H7 (cell line): ENCODE measurements at places on chromosomes 2 and 18. TPM values are rescaled to one million over a fixed set of nuclear protein-coding genes. Genes with fewer than 3 reads are reported as not detected.

The ACVR1C gene
- 0.14 and 1.0 TPM in 2 replicates for total RNA-seq

GRCh38 chr2:174666312-174666711, 68.7 kb upstream of the WIPF1 start:
- DNase-seq, result no peak

DNA sequence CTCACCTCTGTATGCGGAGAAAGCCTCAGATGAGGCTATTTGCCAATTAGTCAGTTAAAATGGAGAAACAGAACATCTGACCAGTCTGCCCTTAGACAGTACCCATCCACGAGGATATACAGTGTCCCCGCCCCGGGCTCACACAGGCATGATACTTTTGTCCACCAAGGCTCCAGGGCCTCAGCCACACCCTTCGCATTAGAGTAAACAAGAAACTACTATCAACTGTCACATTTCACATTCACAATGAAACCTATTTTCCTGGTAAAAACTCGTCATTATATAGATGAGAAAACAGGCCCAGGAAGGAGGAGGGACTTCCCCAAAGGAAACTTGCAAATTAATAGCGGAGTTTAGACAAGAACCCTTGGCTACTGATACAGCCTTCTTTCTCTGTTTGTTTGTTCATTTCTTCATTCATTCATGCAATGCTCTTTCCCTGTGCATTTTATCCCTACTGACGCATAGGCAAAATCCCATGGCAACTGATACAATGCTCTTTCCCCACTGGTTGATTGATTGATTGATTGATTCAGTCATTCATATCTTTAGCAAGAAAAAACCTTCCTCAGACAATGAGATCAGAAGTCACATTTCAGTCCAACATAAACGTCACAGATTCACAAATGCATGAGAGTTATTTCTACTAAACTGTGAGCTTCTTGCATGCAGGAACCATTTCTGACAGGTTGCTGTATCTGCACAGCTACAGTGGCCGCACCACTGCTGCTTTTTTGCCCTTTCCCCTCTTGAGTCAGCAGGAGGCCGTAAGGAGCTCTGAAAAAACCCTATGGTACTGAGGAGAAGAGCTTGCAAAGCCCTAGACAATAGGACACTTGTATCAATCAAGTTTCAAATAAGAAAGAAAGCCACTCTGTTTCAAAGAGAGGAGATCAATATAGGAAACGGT, 777.1 kb downstream of the RNF144A start:
- DNase-seq, result no peak

The SCN2A gene
- total RNA-seq, result under 0.01 TPM in 1 of 2 replicates, not detected in the other

- no peak for DNase-seq
Observed at GRCh38 chr18:55302167-55302833, 285.7 kb downstream of the TCF4 start.

DNA sequence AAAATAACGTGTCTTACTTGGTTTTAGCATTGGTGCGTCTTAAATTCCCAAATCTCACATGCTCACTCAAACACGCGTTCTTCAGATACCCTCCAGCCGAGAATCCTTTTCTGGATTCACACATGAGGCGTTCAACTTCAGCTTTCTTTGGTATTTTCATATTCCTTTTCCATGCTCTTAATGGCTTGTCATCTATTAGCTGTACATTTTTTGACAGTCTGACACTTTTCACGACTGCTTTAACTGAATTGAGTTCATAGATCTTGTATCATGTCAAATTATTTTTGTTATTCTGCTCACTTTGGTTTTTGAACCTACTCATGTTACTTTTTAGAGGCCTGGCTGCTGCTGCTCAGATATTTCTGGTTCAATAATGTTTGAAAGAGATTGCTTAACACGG, 59.0 kb downstream of the INPP5D start:
- no peak for DNase-seq

The FAM228A gene
- 0.14 and 0.18 TPM in 2 replicates for total RNA-seq

DNA sequence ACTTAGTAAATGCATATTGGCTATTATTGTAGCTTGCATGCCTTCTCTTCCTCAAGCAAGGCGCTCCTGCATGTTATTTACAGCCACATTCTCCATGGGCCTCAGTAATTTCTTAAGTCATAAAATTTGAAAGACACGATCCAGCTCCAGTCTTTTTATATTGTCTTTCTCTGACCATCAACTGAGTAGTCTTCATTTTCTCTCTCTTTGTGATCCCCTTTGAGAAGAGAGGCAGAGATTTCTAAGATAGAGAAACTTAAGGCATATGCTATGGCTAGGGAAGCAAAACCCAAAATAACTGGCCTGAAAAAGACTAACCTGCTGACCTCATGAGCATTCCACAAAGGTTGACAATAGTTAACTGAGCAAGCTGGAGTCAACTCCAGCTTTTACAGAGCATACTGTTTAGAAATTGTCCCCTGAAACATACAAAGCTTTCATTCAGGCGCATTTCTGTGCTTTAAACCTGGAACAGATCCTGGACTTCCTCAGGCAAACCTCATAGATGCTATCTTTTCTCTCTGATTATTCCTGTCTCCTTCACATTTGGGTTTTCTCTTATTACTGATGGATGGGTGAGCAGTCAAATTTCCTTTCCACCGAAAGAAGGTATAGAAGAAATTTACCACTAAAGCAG, 4.6 kb downstream of the DPP4 start:
- no peak for DNase-seq

GRCh38 chr2:234708091-234708683, 211.3 kb upstream of the ARL4C start:
- peak; percentile 58 for DNase-seq

DNA sequence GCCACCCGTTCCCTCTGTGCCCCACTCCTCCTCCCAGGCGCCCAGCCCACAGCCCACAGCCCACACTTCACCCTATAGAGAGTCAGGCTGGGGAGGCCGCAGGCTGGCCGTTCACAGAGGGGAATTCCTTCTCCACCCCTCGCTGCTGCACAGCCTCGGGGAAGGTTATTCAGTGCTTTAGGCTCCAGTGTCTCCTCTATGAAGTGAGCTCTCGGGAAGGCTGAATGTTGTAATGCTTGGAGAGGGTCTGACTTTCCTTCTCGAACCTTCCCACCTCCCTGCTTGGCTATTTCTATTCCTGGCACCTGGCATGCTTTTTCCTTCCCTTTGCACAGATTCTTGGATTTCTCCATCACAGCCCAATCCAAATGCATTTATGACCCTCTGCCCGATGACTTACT, 62.5 kb upstream of the SMAD7 start:
- peak; percentile 59 for DNase-seq

The LINC00305 gene
- not detected in 2 replicates for total RNA-seq

The ZBTB14 gene
- total RNA-seq, result 15.1 and 19.9 TPM in 2 replicates

The HSPE1 gene
- 208 and 213 TPM in 2 replicates for total RNA-seq

The C1QL2 gene
- total RNA-seq, result 0.28 and 0.59 TPM in 2 replicates

The SLC5A7 gene
- total RNA-seq, result 0.03 TPM in 1 of 2 replicates, not detected in the other

The DYSF gene
- total RNA-seq, result 7.4 and 9.5 TPM in 2 replicates

The CD8B gene
- total RNA-seq, result 0.37 and 0.66 TPM in 2 replicates

GRCh38 chr2:214465363-214466146, 54.7 kb downstream of the VWC2L start:
- DNase-seq, result no peak

DNA sequence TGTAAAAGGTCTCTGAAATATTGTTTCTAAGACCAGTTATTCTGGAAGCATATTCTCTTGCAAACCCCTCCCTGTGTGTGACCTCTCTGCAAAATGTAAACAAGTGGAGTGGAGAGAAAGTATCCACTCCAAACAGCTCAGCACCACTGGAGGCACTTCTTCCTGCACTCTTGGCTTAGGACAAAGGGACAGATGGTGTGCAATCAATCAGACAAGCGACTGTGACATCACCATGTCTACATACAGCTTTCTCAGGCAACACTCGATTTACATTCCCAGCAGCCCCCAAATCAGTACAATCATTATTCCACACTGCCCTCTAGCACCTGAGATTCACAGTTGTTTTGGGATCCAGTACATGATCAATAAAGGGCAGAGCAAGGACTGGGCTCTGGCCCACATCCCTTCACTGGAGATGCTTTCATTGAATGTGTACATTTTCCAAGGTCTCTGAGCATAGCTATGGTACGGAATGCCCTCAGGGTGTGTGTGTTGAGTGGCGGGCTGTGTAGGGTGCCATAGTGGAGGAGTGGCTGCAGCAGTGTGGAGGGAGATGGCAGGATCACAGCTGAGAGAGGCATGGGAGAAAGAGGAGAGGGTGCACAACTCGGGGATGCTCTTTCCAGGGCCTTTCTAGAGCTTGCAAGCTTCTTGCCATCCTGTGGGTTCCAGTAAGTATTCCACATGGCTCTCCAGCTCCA, 311.8 kb upstream of the ST6GAL2 start:
- DNase-seq, result no peak

DNA sequence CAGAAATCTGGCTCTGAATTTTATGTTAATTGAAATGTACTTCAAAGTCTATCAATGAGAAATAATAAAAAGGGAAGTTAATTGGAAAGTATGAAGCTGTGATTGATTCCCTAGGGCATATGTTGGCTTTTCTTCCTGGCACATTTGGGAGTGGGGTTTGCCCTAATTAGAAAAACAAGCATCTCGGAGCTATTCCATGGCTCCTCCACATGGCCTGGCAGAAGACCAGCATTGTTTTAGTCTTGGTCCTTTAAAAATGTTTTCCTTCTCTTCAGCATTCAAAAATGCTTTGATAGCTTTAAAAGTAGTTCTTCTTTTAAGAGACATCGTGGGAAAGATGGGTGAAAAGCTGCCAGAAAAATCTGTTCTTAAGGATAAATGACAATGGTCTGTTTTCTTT, 445.5 kb upstream of the PKDCC start:
- no peak for DNase-seq

DNA sequence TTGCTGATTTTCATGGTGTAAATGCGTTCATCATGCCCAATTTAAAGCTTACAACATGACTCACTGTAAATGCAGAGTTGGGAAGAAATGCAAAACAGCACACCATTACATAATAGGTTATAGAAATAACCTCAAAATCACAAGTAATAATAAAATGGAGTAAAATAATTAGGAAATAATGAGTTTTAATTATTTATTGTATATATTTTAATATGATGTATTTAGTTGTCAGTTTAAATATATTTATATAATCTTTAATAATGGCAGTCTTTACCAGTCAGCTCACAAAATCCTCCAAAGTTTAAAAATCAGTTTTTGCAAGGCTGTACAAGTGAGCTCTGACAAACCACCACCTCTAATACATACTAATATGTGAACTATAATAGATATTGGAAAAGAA, 180.2 kb downstream of the RND3 start:
- DNase-seq, result no peak

DNA sequence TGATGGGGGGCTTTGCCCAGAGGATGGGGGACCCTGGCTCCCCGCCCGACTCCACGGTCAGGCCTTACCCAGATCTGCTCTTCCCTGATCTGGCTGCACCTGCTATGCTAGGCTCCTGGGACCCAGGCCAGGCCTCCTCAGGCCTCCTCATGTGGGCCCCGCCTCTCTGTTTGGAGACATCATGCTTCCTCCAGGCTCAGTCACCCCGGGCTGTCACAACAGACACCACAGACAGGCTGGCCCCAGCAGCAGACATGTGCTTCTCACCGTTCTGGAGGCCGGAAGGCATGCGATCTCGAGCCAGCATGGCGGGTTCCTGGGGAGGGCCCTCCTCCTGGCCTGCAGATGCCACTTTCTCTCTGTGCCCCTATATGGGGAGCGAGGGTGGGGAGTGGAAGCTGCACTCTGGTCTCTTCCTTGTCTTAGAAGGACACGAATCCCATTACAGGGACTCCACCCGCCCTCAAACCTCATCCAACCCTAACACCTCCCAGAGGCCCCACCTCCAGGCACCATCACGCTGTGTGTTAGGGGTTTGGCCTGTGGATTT, 10.8 kb upstream of the NEU4 start:
- DNase-seq, result no peak

DNA sequence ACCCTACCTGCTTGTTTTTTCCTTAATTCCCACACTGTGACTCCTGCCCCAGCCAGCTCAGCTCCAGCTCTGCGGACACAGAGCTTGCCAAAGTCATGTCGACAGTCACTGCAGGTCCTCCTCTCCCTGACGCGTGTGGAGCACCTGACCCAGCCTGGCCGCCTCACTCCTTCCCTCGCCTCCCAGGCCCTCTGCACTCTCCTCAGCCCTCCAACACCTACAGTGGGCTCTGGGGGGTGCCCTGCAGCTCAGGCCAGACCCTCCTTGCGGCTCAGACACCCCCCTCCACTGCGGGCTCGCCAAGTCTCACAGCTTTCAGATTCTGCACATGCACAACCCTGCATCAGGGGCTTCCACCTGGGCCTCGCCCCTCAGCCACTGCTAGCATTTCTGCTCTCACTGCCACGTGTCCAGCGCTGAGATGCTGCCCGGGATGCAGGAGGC, 68.3 kb downstream of the NDUFA10 start:
- peak; percentile 41 for DNase-seq

DNA sequence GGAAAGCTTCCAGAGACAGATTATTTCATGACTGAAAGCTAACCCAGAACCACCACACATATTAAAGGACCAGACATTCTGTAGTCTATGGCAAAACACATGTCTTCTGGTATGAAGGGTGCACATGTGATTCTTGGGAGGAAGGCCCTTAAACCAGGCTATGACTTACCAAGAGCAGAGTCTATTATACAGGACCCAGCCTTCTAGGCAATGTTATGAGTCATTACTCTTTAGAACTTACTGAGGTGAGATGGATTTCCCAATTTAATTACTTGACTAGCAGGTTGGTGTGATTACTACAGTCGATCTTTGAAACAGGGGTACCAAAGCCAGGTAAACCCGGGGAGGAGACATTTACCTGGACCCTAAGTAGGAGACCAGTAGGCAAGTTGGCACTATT, 350.8 kb downstream of the TRIB2 start:
- DNase-seq, result no peak

The CNGA3 gene
- total RNA-seq, result 0.10 TPM in 1 of 2 replicates, not detected in the other

DNA sequence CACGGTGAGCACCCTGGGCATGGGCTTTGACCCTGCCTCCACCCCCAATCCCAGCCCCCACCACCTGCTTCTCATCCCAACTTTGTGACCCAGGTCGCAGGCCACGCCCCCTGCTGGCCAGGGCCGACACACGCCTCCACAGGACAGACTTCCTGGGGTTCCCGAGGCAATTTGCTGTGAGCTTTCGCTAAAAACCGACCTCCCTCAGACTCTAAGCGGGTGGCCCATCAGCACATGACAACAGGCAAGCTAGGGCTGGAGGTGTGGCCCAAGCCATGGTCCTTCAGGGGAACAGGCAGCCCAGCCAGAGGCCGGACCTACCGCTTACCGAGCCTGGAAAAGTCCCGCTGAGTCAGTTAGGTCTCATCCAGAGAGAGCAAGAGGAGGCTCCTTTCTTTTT, 31.9 kb downstream of the C1QL2 start:
- DNase-seq, result peak; percentile 94

DNA sequence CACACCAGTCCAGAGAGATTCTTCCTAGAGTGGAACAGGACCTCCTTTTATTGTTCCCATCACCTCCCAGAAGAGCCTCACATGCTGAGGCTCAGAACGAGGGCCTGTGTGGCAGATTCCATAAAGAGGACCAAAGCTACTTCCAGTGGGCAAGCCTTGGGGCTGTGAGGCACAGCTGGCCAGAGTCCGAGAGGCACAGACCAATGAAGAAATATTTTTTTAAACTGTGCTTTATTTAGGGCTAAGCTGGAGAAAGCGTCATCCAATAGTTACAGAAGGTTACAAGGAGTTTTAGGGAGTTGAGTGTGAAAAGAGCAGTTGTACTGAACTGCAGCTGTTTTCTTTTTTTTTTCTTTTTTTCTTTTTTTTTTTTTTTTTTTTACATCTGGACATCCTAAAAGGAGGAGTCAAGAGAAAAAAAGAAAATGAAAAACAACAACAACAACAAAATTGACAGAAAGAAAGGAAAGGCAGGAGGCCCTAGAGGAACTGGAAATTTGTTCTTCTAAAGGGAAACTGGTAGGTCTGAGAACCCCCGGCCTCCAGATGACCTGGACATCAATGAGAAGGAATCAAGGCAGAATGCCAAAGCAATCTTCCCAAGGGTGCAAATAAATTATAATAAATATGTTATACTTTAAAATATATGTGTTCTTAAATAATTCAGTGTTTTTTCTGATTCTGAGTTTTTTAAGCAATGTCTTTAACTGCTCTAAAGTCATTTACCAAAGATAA, 322.6 kb downstream of the CELF4 start:
- DNase-seq, result no peak
